ENCODE measurements at places on chromosomes 5 and 9.

DNA sequence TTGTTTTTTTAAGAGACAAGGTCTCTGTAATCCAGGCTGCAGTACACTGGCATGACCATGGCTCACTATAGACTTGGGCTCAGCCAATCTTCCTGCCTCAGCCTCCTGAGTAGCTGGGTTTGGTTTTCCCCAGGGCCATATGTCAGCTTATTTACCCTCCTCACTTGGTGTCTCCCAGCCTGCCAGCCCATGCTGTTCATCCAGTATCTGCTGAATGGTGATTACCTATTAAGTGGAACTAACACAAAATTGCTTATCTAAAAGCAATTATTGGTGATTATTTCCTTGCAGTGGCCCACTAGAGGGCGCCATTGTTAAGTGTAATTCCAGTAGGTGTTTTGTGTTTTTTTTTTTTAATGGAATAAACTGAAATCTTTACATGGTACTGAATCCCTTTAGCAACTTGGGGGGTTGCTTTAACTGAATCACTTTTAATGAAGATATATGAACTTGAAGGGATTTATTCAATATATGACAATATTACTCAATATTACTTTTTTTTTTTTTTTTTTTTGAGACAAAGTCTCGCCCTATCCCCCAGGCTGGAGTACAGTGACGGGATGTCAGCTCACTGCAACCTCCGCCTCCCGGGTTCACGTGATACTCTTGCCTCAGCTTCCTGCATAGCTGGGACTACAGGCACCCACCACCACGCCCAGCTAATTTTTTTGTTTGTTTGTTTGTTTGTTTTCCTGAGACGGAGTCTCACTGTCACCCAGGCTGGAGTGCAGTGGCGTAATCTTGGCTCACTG lies 13.8 kb downstream of the EXOSC2 start:
- DNase-seq: peak; percentile 41

- no peak for DNase-seq
These were observed 284.4 kb upstream of the RGMB start for GRCh38 chr5:98489021-98489420.

- DNase-seq: no peak
These were observed 99.4 kb downstream of the INIP start for GRCh38 chr9:112618385-112619009.

- DNase-seq: no peak
These were observed 25.5 kb upstream of the TIFAB start for GRCh38 chr5:135477613-135478066.

DNA sequence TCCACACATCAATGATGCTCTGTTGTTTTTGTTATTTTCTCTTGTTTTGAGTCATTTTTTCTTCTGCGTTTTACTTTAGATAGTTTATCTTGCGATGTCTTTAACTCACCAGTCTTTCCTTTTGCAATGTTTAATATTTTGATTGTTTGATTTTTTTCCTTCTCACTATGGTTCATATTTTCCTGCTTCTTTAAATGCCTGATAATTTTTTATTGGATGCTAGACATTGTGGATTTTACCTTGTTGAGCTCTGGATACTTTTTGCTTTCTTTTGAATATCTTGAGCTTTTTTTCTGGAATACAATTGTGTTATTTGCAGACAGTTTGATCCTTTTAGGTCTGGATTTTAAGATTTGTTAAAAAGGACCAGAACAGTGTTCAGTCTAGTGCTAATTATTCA lies 55.2 kb upstream of the GAS1 start:
- no peak for DNase-seq

- no peak for DNase-seq
These were observed 18.1 kb upstream of the GPX3 start for GRCh38 chr5:151002250-151002649.

GRCh38 chr5:176770431-176770830 lies 39.9 kb upstream of the UNC5A start:
- no peak for DNase-seq

DNA sequence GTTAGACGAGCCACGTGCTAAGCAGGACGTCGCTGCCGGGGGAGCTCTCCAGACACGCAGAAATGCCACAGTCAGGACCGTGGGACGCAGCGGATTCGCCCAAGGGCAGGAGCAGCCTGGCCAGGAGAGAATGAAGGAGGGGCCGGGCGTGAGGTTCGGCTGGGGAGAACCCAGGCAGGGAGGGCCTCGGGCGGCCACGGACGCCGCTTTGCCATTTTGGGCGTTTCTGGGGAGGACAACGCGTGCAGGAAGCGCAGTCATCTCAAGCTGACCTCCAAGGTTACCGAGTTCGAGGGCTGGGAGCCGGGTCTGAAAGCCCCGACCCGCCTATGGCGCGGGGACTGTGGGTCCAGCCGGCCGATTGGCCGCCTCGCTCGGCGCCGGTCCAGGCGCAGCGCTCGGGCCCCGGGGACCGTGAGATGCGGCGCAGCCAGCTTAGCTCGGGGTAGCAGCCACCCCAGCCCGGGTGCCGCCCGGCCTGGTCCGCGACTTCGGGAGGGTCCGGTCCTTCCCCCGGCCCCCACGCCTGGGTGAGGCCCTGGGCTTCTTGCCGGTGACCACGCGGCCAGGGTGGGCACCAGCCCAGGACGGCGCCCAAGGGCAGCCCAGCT lies 760 bp upstream of the MAN1B1 start:
- no peak for DNase-seq

GRCh38 chr9:128819716-128820664 lies 1.7 kb downstream of the ENDOG start:
- no peak for DNase-seq

- no peak for DNase-seq
These were observed 29.5 kb downstream of the TTC39B start for GRCh38 chr9:15277400-15278090.

DNA sequence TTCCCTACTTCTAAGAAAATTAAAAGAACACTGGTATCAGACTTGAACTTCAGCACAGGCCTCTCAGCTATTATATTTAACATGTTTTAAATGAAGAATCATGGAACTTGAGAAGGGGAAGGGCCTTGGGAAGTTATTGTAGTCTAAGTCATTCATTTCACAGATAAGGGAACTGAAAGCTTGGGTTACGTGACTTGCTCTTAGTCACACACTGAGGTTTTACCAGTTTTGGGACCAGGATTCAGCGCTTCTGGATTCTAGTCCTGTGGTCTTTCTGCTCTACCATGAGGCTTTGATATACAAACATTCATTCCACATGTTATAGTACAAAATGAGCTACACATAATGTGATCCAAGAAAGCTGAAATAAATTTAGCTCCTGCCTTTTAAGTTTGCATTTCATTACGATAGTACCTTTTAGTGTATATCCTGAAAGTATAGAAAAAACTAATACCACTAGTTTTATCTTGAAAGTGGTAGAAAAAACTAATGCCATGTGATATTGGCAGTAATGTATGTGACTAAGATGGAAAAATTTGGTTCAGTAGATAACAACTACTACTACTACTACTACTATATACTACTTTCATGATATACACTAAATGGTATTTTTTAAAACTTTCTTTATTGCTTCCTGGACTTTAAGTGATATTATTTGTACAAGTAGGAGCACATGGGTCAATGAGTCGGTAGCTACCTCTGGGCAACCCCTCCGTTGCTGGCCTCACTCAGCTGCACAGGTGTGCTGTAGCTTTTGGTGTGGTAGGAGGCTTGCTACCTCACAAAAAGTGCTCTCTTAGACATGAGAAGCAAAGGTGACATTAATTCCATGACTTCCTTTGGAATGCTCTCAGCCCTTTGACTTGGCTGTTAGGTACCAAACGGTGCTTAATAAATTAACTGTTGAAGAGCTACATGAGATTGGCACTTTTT lies 40.7 kb downstream of the F2RL2 start:
- no peak for DNase-seq

DNA sequence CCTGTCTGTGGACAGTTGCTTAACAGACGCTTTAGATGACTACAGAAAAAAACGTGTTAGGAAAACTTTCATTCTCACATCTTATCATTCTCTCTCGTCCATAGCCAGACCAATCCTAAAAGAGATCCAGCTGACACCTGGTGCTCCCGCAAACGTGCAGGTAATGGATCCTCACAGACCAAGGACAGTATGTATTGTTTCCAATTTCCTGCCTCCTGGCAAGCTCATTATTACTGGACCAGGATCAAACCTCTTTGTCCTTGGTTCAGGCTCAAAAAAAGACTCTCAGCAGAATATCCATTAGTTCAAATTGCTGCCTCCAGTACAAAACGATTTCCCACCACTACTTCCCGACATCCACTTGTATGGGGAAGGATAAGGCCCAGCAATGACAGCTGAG lies 62.4 kb downstream of the SERINC5 start:
- no peak for DNase-seq

DNA sequence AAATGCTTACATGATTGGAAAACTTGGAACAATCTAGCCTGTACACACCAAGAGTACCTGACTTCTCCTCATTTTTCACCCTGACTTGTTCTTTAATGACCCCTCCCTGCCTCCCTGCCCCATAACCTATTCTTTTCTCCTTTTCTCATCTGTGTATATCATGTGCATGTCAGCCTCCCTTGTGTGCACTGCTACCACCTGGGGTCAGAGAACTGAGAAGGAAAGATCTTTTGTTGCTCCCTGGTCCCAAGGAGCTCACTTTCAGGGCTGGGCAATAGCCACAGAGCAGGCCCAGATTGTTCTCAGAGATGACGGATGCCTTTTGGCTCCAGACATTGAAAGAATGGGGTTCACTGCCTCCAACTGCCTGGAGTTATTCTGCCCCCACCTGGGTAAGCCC lies 5.1 kb downstream of the MAP1B start:
- no peak for DNase-seq
